Globus pallidus (tissue), 1 donor: ENCODE measurements at places on chromosomes 3 and 15.

DNA sequence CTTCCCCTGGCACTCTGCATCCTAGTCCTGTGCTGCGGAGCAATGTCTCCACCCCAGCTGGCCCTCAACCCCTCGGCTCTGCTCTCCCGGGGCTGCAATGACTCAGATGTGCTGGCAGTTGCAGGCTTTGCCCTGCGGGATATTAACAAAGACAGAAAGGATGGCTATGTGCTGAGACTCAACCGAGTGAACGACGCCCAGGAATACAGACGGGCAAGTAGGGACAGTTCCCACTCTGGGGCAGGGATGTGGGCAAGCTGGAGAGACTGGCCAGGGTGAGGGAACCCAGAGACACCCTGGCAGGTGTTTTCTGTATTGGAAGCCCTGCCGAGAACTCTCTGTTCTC is 247 bp downstream of the FETUB start:
- peak; percentile 11 for DNase-seq

DNA sequence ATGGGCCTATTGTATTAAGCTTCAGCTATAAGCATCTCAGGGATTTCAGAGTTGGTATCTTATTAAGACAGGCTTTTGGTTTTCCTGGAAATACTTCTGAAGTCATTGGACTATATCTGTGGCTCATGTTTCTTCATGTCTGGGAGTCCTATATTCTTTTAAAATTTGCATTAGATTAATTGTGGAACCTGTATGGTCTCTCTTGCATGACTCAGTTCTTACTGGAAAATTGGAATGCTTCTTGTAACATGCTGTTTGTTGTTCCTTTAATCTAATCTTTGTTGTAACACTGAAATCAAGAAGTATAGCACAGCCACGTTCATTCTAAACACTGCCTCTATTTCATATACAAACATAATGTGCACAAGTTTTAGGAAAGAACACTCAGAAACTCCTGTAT is 208.1 kb downstream of the RBMS3 start:
- DNase-seq: no peak

DNA sequence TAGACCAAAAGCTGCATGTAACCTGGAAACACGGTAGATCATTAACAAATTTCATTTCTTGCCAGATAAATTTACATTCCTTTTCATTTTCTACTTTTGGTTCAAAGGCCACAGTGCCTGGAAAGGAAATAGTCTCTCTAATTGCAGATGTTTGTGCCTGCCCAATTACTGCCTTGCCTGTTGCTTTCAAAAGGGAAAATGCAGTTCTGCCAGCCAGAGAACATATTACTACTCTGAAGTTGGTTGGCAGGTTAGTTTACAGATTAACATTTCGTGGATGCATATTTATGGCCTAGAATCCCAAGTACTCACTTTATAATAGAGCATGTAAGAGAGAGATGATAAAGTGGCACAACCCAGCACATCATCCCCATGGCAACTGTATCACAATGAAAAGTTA is 124.3 kb upstream of the LRRC3B start:
- DNase-seq: no peak

DNA sequence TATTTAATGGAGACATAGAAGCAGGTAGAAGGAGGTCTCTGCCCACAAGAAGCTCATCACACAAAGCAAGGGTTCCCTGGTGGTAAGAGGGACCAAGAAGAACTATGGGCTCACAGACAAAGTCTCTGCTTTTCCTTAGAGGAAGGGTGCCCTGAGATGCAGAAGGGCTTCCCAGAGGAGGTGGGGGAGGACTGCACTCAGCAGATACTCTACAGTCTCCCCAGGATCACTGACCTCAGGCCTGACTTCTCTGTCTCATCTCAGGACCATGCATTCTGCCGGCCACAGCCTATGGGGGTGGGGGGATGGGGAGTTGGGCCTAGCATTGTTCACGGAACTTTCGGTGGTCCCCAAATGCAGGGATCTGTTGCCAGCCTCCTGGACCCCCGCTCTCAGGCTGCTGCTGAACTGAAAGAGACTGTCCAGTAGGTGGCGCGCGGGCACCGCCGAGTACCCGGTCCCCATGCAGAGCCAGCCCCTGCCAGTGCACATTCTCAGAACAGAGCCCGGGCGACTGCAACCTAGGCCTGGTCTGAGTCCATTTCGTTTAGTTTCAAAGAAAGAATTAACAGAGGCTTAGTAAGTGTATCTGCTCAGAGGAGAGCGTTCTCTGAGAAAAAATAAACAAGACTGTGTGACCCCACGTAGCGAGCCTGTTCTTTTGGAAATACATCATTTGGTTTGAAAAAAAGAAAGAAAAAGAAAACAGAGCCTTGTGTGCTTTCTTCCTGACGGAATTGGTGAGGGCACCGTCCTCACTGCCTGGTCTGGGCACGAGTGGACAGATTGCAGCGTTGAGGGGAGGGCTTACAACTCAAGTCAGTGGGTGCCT is 74.1 kb downstream of the LRTM1 start:
- DNase-seq: peak; percentile 73

- DNase-seq: peak; percentile 1
These were observed 360.5 kb downstream of the EPHA3 start for GRCh38 chr3:89467898-89468363.

GRCh38 chr15:25903024-25903581 is 40.0 kb upstream of the ATP10A start:
- DNase-seq: no peak

GRCh38 chr15:31457631-31458526 is 131.2 kb downstream of the KLF13 start:
- DNase-seq: no peak

- no peak for DNase-seq
These were observed 15.3 kb upstream of the IGDCC3 start for GRCh38 chr15:65393091-65393490.

DNA sequence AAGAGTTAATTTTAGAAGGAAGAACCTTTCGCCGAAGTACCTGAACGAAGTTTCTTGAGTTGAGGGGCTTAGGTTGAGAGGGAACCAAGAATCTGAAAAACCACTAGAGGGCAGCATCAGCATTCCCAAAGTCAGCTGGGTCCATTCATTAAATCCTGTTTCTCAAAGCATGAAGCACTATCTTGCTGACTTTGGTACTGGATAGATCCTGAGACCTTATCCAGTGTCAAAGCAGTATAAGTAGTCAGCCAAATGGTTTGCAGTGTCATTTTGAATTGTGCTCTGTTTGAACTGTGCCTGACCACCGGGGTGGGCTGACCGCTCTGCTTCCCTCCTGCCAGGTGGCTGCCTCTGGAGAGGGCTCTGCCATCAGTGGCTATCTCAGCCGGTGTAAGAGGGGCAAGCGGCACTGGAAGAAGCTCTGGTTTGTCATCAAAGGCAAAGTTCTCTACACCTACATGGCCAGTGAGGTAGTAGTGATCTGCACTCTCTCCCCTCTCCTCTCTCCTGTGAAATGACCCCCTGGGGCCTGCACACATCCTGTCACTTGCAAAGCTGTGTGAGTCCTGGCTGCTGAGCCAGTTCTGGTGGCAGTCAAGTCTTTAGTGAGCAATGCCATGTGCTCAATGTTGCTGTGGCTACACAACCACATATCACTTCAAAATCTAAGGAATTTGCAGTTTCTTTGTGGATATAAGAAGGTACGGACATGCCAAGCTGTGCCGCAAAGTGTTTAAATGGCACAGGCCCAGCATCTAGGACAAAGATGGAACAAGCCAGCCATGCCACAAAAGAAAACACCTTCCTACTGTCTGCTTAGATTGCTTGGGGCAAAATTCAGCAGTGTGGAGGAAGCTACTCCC is 21.4 kb upstream of the NR2C2 start:
- peak; percentile 61 for DNase-seq

DNA sequence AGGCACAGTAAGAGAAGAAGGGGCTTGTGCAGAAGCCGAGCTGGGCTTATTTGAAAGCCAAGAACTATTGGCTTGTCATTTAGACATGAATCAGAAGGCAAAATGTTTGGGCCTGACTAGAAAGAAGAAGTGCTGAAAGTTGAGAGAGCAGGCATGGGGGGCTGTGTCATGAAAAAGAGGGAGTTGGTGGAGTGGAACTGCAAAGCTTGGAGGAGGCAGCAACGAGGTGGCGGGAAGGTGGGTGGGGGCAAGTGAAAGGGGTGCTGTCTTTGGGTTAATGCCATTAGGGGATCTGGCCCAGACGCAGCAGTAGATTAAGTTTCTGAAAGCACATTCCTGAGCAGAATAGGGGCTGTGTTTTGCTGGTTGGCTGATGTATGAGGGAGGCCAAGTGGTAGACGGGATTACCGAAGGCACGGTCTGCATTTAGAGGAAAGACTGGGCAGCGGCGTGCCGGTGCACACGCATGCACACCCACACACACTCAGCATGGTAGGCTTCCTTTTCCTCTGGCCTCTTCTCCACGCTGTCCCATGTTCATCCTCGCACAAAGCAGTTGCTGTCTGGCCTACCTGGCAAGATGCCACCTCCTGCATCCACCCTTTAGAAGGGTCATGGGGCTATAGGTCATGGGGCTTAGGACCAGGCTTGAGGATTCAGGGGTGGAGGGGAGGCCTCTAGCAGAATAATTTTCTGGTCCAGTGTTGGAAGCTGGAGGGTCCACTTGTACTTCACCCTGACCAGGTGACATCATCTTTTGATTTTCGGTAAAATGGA is 43.0 kb downstream of the BOC start:
- peak; percentile 50 for DNase-seq

DNA sequence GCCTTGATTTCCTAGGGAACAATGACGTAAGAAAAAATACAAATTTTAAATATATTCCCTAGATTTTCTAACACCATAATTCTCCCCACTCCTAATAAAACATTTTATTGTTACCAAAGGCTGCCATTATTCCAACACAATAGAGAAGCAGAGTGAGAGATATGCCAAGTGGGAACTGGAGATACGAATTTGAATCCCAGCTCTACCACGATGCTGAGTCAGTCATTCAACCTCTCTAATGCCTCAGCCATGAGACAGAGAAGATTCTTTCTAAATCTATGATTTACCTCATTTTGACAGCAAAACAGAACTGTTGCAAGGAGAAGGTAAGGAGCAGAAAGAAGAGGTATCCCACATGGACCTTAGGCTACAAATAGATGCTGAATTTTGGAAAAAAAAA is 112.5 kb downstream of the IGF2BP2 start:
- DNase-seq: no peak

GRCh38 chr15:50028326-50028725 is 90.7 kb downstream of the ATP8B4 start:
- no peak for DNase-seq

- no peak for DNase-seq
These were observed 100.4 kb downstream of the LSM3 start for GRCh38 chr3:14278799-14279625.

- DNase-seq: no peak
These were observed at the start of gene BHLHE40 for GRCh38 chr3:4979428-4980228. Gene BHLHE40 (plus strand): TSS chr3:4979437. CDS start chr3:4979719, 282 bp downstream.

GRCh38 chr15:54033356-54033860 is 55.2 kb downstream of the UNC13C start:
- no peak for DNase-seq

DNA sequence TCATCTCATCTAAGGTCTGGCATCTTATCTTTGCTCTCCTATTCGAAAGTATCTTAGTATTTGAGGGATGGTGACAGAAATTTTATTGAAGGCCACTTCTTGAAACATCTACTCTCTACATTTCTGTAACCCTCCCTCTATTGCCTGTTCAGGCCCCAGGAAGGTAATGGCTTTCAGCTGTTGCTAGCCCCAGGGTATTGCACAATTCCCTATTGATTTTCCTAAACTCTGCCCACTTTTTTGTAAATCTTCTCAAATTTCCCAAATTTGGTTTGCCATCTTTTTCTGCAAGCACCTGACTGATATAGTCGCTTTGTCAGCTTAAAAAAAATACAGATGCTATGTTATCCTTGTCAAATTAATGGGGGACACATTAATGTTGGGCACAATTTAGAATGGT is 242.1 kb downstream of the RAP2B start:
- no peak for DNase-seq

DNA sequence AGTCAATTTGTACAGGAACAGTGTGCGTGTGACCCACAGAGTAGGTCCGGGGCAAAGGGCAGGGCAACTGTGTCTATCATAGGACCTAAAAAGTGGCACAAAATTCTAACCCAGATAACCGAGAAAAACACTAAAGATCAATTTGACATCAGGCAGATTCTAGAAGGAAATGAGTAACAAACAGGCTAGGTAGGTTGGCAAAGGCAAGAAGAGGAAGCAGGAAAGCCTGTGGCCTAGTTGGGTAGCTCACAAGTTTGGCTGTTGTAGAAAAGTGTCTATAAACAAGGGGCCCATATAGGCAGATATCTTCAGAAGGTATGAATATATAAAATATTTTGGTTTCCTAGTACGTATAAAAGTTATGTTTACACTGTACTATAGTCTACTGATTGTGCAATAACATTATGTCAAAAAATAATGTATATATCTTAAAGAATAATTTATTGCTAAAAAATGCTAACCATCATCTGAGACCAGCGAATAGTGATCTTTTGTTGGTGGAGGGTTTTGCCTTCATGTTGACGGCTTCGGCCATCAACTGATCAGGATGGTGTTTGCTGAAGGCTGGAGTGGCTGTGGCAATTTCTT is 13.3 kb upstream of the OR5K1 start:
- DNase-seq: no peak

DNA sequence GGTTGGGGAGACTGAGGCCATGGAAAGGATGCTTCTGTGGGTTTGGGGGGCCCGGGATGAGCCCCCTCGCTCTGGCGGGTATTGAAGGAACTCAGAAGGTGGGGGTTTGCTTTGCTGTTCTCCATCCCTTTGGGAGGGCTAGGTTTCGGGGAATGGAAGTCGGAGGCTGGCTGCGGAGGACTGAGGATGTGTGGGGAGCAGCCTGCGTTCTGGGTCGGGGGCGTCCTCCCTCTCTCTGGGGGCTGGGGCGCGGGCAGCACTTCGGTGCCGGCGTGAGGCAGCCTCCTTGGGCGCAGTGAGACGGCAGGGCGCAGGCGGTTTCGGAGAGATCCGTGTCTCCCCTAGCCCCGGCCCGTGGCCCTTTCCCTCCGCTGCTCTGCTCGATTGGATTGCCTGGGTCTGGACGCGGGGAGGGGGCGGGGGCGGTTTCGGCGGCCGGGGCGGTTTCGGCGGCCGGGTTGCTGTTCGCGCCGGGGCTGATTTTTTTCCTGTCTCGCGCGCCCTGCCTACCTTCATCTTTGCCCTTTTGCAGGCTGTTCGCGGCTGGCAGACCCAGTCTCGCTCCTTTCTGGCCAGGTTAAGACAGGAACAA is 1.4 kb downstream of the PTPRG start:
- DNase-seq: no peak

GRCh38 chr3:194077602-194078001 is 58.3 kb upstream of the HES1 start:
- no peak for DNase-seq

- DNase-seq: no peak
These were observed 199.3 kb upstream of the BCL6 start for GRCh38 chr3:187944390-187945179.

DNA sequence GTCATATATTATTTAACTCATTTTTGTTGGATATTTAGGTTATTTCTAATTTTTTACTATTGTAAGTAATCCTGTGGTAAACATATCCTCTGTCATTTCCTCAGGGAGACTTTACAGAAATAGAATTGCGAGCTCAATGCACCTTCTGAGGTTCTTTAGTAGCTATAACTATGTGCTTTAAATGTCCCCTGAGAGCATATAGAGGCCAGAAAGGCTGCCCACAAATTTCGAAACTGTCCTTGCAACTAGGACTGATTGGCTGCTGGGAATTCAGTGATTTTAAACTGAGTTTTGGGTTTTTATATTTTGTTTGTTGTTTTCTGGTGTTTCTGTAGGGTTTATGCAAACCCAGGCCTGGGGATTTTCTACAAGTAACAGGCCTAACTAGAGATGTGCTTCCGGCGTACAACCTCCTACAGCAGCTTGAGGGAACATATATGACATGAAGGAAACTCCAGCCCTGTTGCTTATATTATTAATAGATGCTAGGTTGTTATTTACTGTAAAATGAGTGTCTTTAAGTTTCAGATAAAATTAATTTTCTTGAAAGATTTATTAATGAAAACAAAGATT is 29.1 kb upstream of the P4HTM start:
- no peak for DNase-seq
